ENCODE measurements at places on chromosomes 1 and 21.

GRCh38 chr1:151536499-151536898 lies 3.6 kb upstream of the TUFT1 start:
- no peak for DNase-seq

- DNase-seq: no peak
Measured at GRCh38 chr1:202756391-202756790, 46.1 kb upstream of the SYT2 start.

DNA sequence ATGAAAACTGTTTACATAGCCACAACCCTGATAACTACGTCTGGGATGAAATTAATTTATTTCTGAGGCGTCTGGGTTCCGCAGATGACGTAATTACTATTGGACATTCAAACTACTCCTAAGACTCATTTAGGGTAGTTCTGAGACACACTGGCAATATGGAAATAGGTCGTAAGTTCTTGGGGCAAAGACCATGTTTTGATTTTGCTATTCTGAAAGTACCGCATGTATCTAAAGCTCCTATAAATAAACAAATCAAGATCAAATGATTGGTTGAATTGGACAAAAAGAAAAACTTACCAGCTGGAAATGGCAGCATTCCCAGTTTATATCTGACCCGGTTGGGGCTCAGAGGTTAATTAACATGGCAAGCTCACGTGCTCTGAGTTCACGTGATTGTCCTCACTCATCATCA lies 74.3 kb downstream of the DHRS3 start:
- no peak for DNase-seq

- DNase-seq: no peak
Measured at GRCh38 chr1:109653306-109653705, 2.6 kb upstream of the GSTM4 start.

- no peak for DNase-seq
Measured at GRCh38 chr1:938088-938683, 14.5 kb downstream of the SAMD11 start.

DNA sequence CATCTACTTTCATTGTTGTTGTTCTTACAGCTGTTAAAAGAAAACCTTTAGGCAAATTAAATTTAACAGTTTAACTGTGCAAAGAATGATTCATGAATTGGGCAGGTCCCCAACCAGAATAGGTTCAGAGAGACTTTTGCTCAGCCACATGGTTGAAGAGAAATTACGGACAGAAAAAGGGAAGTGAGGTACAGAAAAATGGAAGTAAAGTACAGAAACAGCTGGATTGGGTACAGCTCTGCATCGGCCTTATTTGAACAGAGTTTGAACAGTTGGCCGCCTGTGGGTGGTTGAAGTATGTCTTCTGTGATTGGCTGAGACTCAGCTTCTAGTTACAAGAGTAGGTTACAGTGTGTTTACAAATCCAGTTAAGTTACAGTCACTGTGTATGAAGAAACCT lies 210.1 kb downstream of the FGGY start:
- DNase-seq: peak; percentile 50
